ENCODE measurements at places on chromosomes 4 and X.

DNA sequence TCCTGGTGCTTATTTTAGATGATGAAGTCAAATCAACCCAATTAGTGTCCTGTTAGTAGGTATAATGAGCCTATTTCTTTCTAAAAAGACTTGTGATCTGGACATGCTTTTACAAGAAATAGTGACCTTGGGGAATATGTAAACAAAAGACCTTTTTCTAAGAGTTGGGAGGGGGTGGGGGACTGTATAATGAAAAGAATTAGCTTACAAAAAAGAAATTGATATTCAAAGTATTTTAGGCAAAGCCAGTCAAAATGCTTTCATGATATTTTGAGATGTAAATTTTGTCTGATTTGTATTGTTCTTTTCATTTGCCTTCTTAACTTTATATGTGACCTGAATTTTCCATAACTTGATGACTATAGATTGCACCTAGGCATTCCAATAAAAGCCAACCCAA is 114.6 kb downstream of the DCTD start:
- DNase-seq = no peak

GRCh38 chr4:173159791-173160190 is 8.8 kb upstream of the GALNT7 start:
- no peak for DNase-seq

DNA sequence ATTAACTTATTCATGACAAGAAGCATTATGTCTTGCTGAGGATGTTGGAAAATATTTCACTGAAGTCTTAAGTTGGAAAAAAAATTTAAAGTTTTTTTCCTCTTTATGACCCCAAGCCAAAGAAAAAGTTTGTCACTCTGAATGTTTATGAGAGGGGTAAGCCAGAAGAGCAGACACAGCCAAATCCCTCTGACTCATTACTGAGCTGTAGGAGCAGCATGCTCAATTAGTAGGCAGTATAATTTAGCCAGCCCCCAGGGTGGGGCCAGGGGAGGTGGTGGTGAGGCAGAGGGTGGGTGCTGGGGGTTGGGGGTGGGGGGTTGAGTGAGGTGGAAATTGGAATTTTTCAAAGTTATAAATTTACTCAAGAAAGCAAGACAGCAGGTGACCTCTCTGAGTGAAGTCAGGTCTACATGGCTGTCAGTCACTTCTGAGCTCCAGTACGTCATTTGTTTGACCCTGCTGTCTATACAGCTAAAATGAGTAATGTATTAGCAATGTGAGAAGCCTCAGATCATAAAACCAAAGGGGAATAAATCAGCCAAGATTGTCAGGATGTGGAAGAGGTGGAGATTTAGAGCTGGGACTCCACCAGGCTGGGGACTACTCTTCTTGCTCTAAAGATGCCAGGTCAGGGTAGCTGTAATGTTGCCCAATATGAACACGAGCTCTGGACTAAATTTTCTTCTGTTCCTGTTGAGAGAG is 98.8 kb upstream of the NDP start:
- no peak for DNase-seq

DNA sequence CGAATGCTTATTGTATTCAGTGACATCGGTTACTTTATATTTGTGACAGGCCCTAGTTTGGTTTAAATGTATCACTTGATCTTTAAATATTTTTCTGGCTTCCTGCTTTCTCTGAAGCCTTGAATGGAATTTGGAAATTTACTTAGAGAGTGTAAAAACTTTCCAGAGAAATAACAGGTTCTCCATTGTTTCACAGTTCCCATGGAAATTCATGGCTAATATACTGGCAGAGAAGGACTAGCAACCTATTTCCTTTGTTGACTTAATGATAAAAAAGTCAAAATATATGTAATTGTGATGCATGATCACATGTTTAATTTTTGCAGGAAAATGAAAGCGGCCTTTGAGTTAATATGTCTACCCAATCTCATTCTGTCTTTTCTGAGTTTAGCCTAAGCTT is 13.2 kb downstream of the NEIL3 start:
- DNase-seq = no peak

GRCh38 chr4:151952137-151952536 is 191.3 kb upstream of the GATB start:
- DNase-seq = no peak

DNA sequence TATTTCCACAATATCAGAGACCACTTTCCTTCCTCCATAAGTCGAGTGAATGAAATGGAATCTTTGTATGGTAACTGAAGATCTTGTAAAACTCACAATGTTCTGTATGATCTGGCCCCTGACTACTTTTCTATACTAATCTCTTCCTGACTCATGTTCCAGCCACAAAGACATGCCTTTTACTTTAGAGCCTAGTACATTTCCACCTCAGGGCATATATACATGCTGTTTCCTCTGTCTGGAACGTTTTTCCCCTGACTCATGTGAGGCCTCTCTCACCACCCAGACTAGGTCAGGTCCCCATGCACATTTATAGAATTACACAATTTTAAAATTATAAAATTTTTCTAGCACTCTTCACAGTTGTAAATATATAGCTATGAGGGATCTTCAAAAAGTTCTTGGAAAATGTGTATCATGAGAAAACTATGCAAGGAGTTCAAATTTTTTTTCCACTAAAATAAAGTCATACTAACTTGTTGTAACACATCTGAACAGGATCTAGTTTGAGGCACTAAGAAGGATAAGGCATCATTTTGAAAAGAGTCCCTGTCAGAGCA is 208.8 kb downstream of the SH2D1A start:
- no peak for DNase-seq

Data from activated T-cell treated with anti-CD3 and anti-CD28 coated beads for 24 hours (primary cell).